Dorsolateral prefrontal cortex (tissue), 122 donors: ENCODE measurements at places on chromosomes 3 and 15.

DNA sequence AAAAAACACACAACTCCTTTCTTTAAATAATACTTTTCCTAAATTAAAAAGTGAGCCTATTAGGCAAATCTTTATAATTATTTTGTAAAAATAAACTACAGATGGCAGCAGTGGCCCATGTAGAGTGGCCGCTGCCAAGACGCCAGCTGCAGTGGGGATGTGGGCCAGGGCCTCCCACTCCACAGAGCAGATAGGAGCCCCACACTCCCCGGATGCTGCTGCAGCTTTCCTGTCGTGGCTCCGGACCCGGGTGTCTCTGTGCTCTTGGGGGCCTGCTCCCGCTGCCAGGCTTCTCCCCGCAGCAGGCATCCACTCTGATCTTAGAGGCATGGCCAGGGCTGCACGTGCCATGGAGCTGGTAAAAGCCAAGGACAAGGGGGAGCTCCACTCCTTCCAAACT is 67.5 kb downstream of the PROS1 start:
- no peak for DNase-seq

DNA sequence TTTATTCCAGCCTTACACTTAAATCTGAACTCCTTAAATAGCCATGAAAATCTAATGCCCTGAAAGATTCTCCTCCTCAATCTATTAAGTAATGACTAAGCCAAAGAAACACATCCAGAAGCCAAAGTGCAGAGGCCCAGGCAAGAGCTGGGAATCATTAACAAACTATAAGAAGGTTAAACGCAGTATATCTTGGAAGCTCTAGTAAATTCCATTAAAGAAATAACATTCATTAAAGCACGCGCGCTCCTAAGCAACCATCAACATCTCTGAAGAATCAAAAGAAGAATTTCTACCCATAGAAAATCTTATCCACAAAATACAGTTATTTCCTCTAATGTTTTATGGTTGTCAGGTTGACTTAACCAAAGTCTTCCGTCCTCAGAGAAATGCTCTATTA is 29.5 kb downstream of the MB21D2 start:
- DNase-seq = no peak

DNA sequence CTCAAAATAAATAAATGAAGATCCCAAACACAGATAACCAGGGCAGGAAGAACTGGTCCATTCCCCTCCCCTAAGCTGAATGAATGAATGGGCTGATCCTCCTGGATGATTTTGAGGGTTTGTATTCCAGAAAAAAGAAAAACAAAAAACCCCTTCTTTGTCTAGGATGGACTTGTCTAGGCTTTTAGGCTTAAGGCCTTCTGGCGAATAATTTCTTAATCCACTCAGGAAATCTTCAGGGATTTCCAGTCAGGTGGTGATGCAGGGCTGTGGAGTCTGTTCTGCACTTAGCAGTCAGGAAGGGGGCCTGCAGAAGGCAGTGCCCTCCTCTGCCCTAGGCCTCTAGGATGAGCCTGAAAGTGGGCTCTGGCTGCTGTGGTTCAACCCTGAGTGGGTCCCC is 52.1 kb downstream of the BDH1 start:
- no peak for DNase-seq

DNA sequence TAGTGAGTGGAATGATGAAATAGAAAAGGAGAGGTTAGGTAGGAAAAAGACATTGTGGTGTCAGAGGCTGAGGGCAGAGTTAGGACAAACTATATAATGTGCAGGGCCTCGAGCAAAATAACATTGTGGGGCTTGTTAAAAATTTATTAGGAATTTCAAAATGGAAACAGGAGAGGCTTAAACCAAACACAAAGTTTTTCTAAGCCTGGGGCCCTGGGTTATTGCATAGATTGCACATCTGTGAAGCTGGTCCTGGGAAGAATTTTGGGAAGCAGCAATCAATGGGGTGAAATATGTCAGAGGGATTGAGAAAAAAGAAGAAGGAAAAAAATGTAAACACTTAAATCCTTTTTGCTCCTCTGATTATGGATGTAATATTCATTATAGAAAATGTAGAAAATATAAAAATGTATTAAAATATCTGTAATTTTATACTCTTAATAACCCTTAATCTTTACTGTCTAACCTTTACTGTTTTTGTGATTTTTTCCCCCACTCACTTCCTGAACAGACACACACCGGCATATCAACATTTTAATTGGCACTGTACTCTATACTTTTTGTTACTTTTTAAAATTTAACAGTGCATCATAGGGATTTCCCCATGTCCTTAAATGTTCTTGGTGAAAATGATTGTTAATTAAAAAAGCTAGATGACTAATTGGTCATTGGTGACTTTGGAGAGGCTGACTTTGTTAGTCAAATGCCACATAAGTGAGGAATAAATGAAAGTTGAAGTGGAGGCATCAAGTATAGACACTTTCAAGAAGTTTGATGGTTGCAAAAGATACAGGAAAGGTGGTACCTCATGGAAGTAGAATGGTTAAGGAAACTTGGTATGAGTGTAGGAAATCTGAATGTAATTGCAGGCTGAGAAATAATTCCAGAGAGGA is 183.4 kb downstream of the NFKBIZ start:
- DNase-seq = no peak

DNA sequence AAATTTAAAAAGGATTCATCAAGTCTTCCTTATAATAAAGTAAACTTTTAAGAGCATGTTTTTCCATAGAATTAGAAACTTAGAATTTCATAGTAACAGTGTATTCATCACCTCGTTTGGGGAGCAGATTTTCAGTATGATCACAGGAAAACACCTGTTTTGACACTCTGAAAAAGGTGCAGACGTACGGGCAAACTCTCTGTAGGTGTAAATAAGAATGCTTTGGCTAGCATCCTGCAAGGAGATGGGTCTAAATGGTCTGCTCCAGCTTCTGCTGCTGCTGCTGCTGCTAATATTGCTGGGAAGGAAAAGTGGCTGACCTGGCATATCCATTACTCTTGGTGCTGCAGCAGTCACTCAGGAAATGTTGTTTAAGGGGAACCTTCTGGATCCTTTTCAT is 66.0 kb downstream of the MBNL1 start:
- DNase-seq = no peak

DNA sequence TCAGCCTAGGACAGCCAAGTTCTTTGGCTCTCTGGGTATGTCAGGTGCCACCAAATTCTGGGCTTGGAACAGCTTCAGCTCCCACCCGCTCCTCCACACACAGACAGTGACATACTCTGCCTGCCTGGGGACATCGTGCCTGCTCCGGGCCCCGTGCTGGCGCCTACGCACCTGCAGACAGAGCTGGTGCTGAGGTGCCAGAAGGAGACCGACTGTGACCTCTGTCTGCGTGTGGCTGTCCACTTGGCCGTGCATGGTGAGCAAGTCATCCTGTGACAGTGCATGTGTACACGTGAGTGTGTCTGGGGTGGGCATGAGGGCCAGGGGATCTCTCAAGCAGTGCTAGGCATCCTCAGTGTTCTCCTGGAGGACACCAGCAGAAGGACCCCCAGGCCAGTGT is 922 bp downstream of the IL17RC start:
- no peak for DNase-seq

DNA sequence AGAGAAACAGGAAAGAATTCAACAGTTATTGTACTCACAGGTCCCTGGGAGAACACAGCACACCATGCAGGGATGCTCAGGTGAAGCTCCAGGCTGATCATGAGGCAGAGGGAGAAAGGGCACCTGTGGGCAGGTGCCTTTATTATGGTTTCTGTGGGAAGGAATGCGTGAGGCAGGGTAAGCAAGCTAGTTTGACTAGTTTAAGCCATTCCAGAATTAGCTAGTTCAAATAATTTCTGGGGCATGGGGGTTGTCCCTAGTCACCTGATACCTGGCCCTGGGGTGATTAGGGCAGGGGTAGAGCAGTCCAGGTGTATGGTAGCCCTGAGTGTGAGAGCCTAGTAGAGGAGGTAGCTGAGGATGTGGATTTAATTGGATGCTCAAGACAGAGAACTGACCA is 47.9 kb upstream of the DCLK3 start:
- no peak for DNase-seq

DNA sequence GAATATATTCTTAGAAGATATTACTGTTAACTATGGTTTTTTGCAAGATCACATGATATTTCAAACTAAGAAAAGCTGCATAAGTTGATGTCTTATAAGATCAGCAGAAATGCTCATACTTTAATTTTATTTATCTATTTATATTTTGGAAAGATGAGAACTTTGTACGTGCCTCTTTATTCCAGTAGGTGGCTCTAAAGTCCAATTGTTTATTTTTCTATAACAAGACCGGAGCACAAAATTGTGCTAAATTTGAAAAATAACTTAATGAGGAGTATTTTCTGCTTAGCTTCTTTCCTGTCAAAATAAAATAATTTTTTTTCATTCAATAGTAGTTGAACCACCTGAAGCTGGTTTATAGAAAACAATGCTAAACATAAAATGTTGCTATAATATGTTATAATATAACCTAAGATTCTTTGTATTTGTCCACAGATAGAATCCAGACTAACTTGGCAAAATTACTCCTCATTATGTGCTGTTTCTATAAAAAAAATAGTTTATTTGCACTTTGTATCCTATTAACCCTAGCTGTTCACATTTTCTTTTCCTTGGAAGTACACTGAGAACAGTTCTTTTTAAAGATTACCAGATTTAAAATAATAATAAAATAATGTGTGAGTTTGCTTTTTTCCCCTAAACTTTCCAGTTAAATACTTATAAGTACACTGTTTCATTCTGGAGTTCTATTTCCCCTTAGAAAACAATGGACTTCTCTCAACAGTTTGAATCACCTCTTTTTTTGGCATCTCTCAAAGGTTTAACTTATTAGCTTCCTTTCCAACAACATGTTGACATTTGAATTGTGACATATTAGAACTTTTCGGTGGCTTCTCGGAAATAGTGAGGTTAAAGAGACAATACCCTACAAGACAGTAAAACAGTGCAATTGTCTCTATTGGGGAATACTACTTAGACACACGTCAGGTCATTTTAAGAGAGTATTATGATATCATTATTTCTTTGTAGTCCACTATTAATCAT is 530.0 kb downstream of the MECOM start:
- no peak for DNase-seq

DNA sequence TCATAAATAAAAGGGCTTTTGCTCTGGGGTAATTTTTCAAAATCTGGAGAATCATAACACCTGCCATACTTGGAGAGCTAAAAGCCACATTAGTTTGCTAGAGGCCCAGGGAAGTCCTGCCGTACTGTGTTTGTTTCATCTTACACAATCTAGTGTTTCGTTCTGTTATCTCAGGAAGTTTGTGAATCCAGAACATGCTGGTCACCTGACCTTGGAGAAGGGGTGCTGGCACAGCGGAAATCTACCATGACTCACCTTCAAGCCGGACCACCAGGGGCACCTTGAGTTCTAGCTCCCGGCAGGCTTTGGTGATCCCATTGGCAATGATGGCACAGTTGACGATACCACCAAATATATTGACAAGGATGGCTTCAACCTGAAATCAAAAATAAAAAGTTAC is 253.9 kb downstream of the SUCLG2 start:
- DNase-seq = no peak

DNA sequence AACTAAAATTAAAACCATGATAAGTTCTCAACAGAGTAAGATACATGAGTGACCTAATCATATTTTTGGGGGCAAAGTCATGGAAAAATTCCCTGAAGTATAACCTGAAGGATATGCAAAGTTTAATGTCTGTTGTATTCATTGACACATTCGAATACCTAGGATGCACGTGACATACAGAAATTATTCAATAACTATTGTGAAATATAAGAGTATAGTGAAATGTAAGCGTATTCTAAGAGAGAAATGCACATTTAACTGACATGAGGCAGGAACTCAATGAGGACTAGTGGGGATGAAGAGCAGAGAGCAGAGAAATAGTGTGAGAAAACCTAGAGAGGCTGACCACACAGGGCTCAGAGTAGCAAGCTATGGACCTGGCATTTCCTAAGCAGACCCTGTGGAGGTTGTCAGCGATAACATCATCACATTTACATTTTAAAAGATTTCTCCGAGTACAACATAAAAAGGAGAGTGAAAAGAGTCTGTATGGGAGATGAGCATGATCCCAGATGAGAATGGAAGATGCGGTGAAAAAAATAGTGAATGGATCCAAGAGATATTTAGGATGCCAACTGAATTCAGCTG is 588.8 kb downstream of the MAGI1 start:
- DNase-seq = no peak

DNA sequence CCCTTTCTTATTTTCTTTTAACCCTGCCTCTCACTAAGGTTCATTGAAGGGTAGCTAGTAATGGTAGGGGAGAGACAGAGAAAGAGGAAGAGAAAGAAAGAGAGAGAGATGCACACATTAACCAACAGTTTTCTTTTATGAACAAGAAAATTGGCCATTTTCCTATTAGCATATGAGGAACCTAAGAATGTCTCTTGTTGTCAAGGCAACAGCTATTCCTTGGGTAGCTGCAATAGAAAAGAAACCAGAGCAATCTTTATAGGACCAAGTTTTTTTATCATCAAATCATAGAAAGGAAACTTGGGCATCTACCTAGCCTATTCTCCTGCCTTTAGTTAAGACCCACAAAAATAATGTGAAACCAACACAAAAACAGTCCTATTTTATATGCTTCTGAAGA is 15.0 kb upstream of the CCDC39 start:
- DNase-seq = no peak
